ENCODE measurements at places on chromosomes 12 and 14.

GRCh38 chr12:93317227-93317626 is 60.5 kb upstream of the NUDT4 start:
- no peak for DNase-seq

GRCh38 chr12:31599053-31599452 is 8.1 kb upstream of the DENND5B start:
- DNase-seq = no peak

- DNase-seq = no peak
Measured at GRCh38 chr12:79566452-79567174, 124.2 kb downstream of the PAWR start.

DNA sequence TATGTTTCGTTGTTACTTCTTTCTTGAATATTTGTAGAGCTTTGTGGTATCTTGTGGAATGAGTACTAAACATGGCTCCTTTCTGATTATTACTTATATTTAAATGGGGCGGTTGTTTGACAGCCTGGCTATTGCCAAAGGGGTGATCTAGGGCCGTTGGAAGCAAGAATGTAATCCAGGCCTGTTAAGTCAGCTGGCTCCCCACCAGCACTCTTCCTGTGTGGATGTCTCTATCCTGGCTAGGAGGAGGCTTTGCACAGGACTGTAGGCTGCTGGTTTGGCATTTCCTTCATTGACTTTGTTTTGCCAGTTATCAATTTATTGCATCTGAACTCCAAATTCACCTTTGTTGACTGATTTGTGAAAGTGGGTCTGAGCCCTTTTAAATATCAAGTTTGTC is 5.6 kb downstream of the FAM234B start:
- DNase-seq = no peak

DNA sequence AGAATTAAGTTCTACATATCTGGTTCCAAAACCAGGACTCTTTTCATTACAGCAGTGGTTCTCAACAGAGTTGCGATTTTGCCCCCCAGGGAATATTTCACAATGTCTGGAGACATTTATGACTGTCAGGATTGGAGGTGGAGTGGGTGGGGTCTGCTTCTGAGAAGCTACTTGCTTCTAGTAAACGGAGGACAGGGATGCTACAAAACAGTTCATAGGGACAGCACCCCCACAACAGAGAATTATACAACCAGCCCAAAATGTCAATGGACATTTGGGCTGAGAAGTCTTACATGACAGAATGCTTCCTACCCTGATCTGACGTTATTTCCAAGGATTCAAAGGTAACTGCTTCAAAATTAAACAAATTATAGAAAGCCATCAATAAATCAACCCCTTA is 739 bp upstream of the SPATA7 start:
- DNase-seq = no peak

GRCh38 chr14:93116676-93117200 is 1.0 kb upstream of the ITPK1 start:
- DNase-seq = no peak

- DNase-seq = no peak
Measured at GRCh38 chr12:70157099-70157498, 86.1 kb upstream of the CNOT2 start.

GRCh38 chr12:114664651-114665320 is 19.2 kb downstream of the TBX3 start:
- no peak for DNase-seq

DNA sequence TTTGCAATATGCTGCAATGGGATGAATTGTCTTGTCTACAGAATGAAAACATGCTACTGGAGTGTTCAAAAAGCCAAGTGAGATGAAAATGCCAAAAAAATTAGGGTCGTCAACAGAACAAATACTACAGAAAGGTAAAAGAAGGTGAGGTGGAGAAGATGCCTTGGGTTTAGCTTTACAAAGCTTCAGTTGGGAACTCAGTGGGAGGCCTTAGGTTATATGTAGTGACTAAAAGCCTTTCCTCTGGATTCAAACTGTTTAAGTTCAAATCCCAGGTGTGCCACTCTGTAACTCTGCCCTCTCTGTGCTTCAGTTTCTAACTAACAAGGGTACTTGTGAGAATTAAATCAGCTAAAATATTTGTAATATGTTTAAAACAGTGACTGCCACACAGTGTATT is 84.9 kb upstream of the PDE3A start:
- no peak for DNase-seq

- DNase-seq = no peak
Measured at GRCh38 chr12:24102676-24103075, 153.2 kb upstream of the SOX5 start.

GRCh38 chr14:74973905-74974363 is 18.5 kb upstream of the PGF start:
- no peak for DNase-seq

DNA sequence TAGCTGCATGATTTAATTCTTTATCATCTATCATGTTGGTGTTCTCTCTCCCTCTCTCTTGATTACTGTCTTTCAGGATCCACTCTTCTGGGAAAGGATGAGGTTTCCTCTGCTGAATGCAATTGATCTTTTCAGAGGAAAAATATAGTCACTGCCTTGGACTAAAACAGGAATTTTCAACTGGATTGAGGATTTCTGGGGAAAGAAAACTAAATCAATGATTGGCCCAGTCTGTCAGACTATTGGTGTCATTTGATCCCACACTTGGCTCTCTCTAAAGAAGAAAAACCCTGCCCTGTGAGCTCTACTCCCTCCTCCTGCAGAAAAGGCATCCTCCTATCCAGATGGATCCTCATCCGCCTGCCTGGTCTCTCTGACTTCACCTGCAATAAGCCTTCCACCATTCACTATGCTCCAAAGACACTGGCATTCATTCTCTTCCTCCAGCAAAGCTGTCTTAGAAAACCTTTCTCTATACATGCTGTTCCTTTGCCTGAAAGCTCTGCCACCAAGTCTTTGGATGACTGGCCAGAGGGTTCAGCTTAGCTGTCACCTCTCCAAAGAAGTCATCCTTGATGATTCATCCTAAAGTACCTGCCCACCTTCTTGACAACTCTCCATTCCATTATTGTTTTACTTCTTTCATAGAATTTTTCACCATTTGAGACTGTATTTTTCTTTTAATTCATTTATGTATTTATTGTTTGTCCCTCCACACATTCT is 127.7 kb upstream of the CAND1 start:
- no peak for DNase-seq

DNA sequence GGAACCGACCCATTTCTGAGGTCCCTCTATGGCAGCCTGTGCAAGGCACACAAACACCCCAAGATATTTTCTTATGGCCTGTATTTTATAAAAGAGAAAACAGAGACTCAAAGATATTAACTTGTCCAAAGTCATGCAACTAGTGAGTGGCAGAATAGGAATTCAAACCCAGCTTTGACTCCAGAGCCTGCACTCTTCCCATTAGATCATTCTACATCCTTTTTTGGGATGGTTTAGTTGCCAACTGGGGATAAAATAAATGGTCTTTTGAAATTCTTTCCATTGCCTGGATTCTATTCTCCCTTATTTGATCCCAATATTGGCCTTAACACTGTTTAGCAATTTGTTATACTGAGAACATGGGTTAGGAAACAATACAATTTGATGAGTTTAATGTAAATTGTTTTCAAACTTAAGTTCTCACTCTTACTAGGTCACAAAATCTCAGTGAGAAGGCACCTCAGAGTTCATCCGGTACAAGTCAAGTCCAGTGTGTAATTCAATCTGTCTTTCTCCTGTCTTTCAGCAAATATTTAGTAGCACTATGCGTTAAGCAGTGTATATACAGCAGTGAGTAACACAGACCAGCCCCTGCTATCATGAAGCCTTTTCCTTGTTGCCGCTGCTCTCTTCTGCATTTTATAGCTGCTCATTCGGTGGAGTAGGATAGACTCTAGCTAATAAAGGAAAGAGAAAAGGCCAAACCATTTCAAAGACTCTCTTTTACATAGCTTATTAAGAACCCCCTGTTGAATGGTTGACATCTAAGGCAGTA is 162.1 kb upstream of the IFNG-AS1 start:
- DNase-seq = no peak

DNA sequence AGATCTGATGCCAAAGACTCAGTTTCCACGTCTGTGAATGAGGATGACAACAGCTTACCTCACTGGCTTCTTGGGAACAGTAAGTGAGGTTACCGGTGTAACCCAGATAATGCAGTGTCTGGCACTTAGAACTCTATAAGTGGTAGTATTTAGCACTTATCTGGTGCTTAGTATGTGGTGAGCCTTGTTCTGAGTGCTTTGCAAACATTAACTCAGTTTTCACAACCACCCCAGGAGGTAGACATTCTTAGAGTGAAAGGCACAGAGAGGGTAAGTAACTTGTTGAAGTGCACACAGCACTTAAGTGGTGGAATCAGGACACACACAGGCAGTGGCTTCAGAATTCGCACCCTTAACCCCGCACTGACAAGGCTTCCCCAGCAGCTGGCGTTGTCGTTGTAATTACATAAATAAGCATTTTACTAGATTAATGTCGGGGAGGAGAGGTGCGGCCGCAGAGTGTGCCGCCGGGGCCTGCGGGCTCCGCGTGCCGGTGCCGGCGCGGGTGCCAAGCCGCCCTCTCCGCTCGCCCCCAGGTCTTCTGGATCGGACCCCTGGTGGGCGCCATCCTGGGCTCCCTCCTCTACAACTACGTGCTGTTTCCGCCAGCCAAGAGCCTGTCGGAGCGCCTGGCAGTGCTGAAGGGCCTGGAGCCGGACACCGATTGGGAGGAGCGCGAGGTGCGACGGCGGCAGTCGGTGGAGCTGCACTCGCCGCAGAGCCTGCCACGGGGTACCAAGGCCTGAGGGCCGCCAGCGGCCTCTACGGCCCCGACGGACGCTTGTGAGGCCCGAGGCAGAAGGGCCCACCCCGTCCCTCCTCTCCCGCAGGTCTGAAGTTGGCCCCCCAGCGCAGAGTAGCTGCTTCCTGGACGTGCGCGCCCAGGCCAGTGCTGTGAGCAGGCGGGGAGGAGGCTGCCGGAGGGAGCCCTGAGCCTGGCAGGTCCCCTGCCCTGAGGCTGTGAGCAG is 4.6 kb downstream of the AQP2 start:
- no peak for DNase-seq

DNA sequence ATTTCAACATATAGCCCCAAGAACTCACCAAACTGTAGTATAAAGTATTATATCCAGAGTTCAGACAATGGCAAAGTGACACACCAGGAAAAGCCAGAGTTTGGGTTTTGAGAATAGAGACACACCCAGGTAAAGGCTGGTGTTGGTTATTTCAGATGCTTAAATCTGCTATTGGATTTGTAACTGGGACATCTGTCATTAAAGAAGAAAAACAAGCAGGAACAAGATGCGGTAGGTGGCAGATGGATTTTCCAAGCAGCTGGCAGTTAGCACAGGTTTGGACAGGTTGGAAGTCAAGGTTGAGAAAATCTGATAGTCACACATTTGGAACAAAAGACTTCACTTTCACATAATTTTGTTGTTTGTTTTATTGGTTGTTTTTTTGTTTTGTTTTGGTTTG is 14.4 kb upstream of the CDK17 start:
- DNase-seq = no peak

- DNase-seq = no peak
Measured at GRCh38 chr14:88189417-88190191, 133.5 kb downstream of the KCNK10 start.

- DNase-seq = no peak
Measured at GRCh38 chr14:44420226-44420625, 86.9 kb downstream of the FSCB start.

- DNase-seq = no peak
Measured at GRCh38 chr14:22535126-22535525, 53.9 kb downstream of the DAD1 start.

DNA sequence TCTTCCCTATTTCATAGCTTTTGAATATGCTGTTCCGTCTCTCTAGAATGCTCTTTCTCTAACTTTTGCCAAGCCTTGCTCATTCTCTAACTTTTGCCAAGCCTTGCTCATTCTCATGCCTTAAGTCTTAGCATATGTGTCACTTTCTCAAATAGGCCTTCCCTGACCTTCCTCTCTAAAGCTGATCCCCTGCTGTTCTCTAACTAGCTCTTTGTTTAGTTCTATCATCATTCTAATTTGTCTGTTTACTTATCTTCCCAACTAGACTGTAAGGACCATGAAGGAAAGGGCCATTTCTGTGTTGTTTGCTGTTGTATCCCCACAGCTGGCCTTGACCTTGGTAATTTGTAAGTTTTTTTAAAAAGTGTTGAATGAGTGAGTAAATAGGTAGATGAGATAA is 71.1 kb downstream of the ZNF641 start:
- DNase-seq = no peak

- DNase-seq = no peak
Measured at GRCh38 chr12:34163443-34163842, 141.1 kb downstream of the ALG10 start.

DNA sequence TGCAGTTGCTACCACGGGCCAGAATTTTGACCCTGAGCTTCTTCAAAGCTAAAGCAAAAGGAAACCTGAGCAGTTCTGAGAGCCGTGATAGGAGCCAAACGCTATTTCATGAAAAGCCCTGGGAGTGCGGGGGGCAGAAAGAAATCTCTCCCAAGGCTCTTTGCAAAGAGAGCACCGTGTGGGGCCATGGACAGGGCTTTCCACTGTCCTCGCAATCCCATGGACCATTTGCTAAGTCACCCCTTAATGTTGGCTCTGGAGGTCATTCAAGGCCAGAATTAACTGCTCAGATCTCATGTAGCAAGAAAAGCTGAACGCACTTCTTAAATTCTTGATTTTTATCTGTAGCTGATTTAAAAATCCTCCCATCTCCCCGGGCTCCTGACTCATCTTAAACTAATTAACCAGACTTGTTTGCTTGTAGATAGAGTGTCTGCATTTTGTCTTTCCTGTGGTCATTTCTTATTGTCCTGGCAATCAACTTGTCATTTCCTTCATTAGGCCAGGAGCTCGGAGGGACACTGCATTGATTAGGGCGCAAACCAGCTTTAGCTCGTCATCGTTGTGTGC is 24.8 kb downstream of the CLSTN3 start:
- DNase-seq = no peak

DNA sequence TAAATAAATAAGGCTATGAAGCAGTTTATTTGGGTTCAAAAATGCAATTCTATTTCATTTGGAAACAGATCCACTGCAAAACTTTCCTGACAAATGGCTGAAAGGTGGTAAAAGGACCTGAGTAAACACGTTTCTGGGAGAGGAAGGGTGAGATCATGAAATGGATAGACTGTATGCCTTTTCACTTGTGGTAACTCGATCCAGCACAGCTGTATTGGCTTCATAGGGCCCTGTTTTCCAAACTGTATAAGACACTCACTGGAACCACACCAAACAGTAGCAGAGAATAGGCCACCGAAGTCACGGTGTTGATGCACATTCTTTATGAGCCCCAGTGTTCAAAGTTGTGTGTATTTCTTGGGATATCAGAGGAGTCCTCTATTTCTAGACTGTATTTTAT is 325.2 kb upstream of the DIO2 start:
- no peak for DNase-seq

GRCh38 chr12:29191267-29191850 is 42.3 kb downstream of the FAR2 start:
- DNase-seq = no peak

GRCh38 chr14:99675951-99676350 is 8.1 kb upstream of the CYP46A1 start:
- DNase-seq = no peak

GRCh38 chr12:56878010-56878339 is 56.2 kb downstream of the SDR9C7 start:
- no peak for DNase-seq

- peak; percentile 18 for DNase-seq
Measured at GRCh38 chr14:89773644-89774316, 180.8 kb downstream of the EFCAB11 start.

- no peak for DNase-seq
Measured at GRCh38 chr12:75641031-75641780, 129.8 kb upstream of the KRR1 start.

GRCh38 chr12:45725631-45726602 is 3.6 kb upstream of the ARID2 start:
- no peak for DNase-seq

- no peak for DNase-seq
Measured at GRCh38 chr14:90381999-90382451, 14.8 kb upstream of the CALM1 start.
